ENCODE measurements at places on chromosomes 12 and 14.

DNA sequence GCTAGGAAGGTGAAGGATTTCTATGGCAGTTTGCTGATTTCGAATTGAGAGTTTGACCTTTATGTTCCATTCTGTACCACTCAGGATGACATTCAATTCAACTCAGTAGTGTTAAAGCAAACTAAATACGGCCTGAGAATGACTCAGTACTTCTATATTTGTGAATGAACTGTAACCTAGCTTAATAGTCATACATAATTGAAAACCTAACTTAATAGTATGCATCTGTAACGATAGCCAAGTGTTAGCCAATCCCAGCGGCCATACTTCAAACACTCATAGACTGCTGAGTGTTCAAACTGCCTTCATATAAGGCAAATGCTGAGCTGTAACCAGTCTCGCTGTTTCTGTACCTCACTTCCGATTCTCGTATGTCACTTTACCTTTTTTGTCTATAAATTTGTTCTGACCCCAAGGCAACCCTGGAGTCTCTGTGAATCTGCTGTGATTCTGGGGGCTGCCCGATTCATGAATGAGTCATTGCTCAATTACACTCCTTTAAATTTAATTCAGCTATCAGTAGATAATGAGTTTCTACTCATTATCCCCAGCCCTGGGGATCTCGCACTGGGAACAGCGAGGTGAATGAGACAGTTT lies 98.5 kb upstream of the SLC24A4 start:
- no peak for DNase-seq

DNA sequence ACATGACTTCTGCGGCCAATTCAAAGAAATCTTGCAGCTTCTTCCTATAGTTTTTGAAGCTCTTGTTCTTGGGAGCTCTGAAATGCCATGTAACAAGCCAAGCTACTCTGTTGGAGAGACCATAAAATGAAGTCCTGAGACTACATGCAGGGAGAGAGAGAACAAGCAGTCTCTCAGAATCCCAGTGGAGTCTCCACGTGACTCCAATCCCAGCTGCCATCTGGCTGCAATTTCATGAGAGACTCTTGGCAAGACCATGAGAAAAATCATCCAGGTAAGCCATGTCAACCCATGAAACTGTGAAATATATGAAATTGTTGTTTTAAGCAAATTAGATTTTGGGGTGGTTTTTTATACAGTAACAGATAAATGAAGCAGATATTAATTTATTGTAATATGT lies 54.4 kb downstream of the KLRG1 start:
- DNase-seq = no peak

GRCh38 chr12:8822298-8822697 lies at the start of gene A2ML1:
Gene A2ML1 (plus strand): TSS chr12:8822621. CDS start chr12:8822652, 31 bp downstream.
- DNase-seq = no peak

DNA sequence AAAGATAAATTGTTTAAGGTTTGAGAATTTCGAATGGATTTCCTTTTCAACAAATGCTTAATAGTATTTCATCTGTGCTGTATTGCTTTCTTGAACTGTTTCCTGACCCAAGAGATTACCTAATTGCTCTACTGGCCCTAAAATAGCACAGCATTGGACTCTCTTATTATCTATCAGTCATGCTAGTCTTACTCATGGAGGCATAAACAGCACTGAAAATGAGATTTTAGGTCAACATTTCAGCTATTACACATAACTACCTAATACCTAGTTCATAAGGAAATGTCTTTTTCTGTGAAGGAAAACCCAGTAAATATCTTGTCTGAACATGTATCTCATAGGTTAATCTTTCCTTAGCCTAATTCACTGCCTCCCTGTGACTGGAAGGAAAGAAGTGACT lies 4.3 kb upstream of the ABCD2 start:
- no peak for DNase-seq

DNA sequence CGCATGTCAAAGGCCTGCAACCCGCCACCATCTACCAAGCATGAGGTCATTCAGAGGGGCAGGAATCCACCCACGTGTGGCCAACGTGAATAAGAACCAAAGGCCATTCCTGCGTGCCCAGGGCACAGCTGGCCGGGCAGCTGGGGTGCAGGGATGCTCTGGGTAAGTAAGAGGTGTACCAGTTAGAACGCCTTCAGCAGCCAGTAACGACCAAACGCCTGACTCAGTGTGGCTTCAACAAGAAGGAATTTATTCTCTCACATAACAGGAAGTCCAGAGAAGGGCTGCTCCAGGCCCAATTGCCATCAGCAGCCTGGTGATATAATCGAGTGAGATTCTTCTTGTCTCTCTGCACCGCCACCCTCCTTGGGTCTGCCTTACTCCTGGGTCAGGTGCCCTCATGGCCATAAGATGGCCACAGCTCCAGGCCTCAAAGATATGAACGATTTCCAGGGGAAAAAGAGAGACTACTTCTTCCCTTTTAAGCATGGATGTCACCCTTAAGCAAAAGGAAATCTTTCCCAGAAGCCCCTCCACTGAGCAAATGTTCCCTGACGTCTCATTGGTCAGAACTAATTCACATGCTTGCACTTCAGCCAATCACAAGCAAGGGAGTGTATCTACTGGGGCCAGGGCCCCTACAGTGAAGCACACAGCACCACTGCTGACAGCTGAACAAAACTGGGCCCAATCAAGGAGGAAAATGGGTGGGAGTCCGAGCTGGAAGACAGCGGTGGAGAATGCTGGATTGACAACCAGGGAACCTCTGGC lies 7.3 kb downstream of the TTC7B start:
- DNase-seq = no peak

- no peak for DNase-seq
Observed at GRCh38 chr12:33795536-33795935, 226.8 kb upstream of the ALG10 start.

GRCh38 chr14:100545359-100545758 lies 41.9 kb downstream of the BEGAIN start:
- no peak for DNase-seq

GRCh38 chr14:89226801-89227495 lies 190.1 kb downstream of the FOXN3 start:
- DNase-seq = peak; percentile 30

GRCh38 chr12:62744551-62744950 lies 190.4 kb downstream of the PPM1H start:
- no peak for DNase-seq

DNA sequence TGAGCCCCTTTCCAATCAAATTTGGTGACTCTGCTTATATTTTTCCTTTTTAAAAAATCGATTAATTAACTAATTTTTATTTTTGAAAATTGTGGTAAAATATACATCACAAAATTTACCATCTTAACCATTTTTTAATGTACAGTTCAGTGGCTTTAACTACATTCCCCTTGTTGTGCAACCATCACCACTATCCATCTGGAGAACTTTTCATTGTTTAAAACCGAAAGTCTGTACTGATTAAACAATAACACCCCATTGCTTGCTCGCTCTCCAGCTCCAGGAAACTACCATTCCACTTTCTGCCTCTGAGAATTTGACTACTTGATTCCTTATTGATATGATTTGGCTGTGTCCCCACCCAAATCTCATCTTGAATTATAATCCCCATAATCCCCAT lies 283.4 kb downstream of the C12orf75 start:
- no peak for DNase-seq

DNA sequence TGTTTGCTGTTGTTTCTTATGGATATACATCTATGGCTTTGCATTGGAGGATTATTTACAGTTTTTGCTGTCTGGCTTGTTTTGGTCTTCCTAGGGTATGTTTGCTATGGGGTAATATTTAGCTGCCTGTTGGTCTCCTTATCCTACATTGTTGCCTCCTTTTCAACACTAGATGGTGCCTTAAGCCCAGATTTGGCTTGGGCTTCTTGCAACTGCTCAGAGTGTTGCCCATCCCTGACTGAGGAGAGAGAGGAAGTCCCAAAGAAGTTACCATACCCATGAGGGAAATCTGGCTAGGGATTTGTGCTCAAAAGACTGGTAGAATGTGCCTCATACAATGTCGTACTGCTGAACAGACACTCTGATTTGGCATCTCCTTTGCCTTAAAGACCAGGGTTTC lies 94.6 kb upstream of the MUCL1 start:
- DNase-seq = no peak

DNA sequence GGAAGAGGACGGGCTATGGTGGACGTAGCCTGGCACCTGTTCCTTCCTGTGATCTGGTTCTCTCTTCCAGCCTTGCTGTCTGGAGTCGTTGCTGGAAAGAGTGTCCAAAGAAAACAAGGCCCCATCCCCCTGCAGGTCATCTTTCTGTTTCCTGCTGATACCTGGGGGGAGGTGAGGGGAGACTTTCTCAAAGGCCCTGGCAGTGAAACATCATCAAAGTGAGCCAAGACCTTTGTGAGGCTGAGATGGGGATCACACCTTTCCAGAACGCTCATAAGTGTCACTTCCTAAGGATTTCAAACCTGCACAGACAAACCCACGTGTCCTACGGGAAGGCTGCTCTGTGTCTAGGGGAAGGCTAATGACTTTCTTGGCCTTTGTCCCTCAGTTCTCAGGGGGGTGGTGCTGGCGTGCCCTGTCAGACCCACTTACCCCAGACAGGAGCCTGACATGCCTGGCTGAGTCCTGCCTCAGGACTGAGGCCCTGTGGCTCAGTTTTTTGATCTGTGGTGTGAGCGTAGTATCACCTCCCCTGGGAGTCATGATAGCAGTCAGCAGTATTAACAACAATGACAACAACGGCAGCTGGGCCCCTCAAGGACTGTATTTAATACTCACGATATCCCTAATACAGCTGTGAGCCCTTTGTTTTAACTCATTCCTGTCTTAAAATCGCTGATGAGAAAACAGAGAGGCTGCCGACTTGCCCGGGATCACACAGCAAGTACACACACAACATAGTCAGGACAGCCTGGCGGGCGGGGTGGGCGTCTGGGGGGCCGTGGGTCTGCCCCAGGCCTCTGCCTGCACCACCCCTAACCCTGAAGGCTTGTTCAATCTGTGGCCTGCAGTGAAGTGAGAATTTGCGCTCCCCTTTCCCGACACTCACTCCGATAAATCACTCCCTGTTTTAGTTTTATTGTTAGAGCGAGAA lies 235.2 kb downstream of the SLC41A2 start:
- no peak for DNase-seq

DNA sequence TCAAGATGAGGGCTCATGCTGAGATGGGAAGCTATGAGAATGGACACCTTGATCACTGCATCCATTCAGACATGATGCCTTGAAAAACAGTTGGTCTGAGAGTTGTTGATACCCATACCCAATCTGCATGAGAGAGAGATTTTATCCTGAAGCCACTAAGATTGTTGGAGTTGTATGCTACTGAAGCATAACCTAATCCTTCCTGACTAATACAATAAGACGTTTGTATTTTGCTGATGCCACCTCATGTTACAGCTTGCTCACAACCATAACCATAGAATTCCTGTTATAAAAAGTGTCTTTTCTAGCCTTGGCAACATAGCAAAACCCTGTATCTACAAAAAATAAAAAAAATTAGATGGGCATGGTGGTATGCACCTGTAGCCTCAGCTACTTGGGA lies 12.7 kb upstream of the SERPINA1 start:
- no peak for DNase-seq

- no peak for DNase-seq
Observed at GRCh38 chr12:3720772-3721171, 32.1 kb downstream of the CRACR2A start.

DNA sequence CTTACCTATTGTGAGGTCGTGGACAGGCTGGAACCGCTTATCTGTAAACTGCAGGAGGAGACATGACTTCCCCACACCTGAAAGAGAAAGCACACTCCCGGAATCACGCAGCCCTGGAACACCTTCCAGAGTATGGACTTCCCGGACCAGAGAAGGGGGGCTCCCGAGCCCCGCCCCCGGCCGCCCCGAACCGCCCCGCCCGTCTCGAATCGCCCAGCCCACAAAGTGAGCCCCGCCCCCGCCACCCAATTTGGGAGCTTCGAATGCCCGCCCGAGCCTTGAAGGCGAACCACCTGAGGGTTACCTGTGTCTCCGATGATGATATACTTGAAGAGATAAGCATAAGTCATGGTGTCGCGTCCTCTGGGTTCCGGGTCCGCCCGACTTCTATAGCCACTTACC lies 235 bp downstream of the RAB2B start:
- DNase-seq = peak; percentile 69

GRCh38 chr12:8475508-8476203 lies 19.9 kb downstream of the CLEC6A start:
- DNase-seq = no peak

DNA sequence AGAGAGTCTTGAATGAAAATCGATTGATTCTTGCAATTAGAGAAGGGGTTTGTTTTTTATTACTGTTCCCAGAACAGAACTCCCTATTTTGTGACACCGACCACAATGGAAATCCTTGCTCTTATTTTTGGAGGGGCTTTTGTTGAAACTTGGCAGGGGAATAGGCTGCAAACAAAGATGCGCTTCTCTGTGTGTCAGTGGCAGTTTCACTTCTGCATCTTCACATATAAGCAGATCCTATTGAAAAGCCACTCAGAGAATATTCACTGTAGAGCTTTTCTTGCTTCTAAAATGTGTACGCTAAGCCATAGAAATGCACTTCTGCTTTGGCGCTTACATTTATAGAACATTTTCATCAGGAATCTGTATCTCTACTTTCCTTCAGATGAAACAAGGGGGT lies 1822.4 kb upstream of the SEL1L start:
- DNase-seq = no peak

DNA sequence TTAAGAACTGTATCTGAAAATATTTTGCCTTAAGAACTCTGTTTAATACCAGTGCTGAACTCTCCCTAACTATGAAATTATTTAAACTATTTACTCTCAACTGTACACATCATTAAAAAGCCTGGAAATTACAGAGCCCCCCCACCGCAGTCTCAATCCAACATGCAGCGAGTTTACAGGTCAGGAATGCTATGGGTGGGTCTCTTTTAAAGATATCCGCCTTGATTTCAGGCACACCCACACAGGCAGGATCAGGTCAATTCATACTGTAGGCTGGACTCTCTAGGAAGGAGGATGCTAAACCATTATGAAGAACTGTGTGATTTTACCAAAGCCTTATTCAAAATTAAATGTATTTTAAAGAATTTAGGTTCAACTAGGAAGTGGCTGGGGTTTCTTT lies 16.5 kb downstream of the SPTLC2 start:
- no peak for DNase-seq

GRCh38 chr12:120439646-120440247 lies 1.8 kb downstream of the COX6A1 start:
- peak; percentile 40 for DNase-seq

DNA sequence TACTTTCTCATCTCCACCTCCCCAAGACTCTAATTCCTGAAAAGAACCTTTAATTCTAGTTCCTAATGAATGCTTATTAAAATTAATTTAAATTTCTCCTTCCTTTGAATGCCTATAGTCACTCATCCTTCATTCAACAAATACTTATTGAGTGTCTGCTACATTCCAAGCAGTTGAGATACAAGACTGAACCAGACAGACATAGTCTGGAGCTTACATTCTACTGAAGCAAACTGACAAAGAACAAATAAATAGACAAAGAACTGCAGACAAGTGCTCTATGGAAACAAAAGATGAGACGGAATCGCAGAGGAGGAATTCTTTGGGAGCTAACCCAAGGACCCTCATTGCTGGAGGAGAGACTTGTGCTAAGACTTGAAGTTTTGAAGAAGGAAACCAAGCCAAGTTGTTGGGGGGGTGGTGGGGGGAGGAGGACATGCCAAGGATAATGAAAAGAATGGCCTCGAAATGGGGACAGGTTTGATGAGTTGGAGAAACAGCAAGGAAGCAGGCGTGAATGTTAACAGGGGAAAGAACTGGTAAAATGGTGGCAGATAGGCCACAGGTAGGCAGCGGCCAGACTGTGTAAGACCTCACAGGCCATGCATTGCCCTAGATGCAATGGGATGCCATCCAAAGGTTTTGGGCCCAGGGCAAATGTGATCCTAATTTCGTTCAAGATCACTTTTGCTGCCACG lies 9.7 kb upstream of the TDG start:
- no peak for DNase-seq

GRCh38 chr12:111462210-111462769 lies 56.6 kb downstream of the SH2B3 start:
- DNase-seq = no peak
